DMS 273 treated with DMSO at 0.1 percent for 48 hours (cell line): ENCODE measurements at places on chromosomes 5 and 9.

DNA sequence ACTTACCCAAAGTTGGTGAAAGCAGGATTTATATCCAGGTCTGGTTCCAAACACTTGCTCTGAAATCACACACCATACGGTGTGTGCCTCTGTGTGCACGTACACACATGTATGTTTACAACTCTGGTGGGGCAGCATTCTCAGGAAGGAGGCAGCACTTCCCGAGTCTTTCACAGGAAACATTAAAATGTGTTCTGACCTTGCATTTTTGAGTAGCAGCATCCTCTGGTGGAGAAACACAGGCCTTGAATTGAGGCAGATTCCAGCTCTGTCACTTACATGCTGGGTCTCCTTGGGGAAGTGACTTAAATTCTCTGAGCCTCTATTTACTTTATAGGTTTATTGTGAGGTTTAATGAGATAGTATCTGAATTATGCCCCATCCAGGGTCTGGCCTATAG, 126.4 kb downstream of the RGS3 start:
- DNase-seq: no peak

- DNase-seq: no peak
Observed at GRCh38 chr5:43232943-43233833, 41.2 kb downstream of the NIM1K start.

GRCh38 chr5:109803854-109804253, 114.1 kb downstream of the MAN2A1 start:
- no peak for DNase-seq

GRCh38 chr5:43802119-43802518, 199.1 kb downstream of the NNT start:
- DNase-seq: no peak

DNA sequence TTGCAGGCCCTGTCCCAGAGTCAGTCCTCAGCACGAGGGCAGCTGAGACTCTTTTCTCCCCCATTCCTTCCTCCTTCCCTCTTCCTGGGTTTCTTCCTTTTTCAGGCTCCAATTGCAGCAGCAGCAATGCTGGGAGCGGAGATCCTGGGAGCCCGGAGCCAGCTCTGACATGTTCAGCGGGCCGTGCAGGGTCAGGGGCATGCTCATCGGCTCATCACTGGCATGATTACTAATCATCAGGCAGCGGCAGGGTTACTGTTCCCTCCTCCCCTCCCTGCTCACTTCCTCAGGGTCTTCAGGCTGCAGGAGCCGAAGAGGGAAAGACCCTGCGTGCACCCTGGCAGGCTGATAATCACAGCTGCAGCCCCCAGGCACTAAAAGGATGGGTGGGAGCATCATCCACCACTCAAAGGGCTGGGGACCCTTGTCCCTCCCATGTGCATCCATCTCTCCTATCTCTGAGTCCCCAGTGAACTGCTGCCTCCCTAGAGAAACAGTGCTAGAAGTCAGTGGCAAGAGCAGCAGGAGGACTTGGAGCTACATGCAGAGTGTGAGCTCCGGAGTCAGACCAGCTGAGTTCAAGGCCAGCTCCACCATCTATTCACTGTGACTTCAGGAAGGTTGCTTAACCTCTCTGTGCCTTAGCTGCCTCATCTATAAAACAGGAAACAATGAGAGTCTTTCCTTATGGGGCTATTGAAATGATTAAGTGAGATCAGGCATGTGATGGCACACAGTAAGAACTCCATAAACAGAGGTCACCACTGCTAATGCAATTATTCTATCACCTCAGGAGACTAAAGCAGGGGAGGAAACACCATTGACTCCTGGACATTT, 7.8 kb upstream of the KCNIP1 start:
- no peak for DNase-seq
